Activated CD8-positive, alpha-beta memory T cell treated with anti-CD3 and anti-CD28 coated beads for 1 hour (primary cell): ENCODE measurements at places on chromosomes 5 and 9.
A peak's percentile ranks its signal among the peaks of the same experiment; 100 is the strongest.

DNA sequence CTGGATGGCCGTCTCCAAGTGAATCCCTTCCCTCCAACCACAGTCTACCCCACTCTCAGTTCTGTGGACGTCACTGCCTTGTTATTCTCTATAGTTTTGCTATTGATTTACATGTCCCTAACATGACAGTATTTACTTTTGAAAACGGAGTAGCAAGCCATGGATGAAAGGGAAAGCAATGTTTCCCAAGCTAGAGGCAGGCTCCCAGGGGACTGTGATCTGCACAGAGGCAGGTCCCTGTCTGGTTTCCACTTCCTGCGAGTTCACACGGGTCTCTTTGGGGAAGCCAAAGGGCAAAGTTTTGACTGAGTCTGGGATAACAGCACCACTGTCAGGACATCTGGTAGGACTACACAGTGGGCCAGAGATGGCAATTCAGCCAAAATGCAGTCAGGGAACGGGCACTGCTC, 12.7 kb downstream of the C9orf153 start:
- DNase-seq, result no peak

- DNase-seq, result no peak
Measured at GRCh38 chr5:169248550-169248949, 52.4 kb downstream of the SLIT3 start.

- DNase-seq, result no peak
Measured at GRCh38 chr5:157160001-157160400, 6.1 kb downstream of the GARIN3 start.

DNA sequence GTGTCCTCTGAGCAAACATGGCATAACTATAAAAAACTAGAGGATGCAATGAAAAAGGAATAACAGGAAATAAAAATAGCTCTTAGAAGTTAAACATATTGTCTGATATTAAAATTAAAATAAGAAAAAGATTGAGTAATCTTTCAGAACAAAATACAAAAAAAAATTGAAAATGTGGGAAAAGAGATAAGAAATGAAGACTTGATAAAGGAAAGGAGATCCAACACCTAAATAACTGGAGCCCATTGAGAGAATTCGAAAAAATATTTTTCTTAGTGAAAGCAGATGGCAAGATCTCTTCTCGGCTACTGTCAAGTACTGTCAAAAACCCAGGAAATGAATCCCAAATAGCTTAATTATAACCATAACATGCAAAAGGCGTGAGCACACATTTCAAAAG, 24.9 kb downstream of the LIFR start:
- no peak for DNase-seq

GRCh38 chr5:141931694-141932093, 8.0 kb downstream of the DELE1 start:
- DNase-seq, result no peak

DNA sequence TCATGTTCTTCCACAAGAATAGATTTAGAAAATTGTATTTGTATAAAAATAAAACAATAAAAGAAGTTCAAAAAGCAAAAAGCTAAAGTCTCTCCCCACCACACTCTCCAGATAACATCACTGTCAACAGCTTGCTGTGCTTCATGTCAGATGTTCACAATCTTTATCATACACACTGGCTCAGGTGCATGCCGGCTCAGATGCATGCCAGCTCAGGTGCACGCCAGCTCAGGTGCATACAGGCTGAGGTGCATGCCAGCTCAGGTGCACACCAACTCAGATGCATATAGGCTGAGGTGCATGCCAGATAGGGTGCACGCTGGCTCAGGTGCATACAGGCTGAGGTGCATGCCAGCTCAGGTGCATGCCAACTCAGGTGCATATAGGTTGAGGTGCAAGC, 26.5 kb downstream of the SEMA4D start:
- no peak for DNase-seq

GRCh38 chr5:17224858-17225511, 7.6 kb downstream of the BASP1 start:
- no peak for DNase-seq

- DNase-seq, result no peak
Measured at GRCh38 chr9:710951-711745, 130.3 kb upstream of the DMRT1 start.

DNA sequence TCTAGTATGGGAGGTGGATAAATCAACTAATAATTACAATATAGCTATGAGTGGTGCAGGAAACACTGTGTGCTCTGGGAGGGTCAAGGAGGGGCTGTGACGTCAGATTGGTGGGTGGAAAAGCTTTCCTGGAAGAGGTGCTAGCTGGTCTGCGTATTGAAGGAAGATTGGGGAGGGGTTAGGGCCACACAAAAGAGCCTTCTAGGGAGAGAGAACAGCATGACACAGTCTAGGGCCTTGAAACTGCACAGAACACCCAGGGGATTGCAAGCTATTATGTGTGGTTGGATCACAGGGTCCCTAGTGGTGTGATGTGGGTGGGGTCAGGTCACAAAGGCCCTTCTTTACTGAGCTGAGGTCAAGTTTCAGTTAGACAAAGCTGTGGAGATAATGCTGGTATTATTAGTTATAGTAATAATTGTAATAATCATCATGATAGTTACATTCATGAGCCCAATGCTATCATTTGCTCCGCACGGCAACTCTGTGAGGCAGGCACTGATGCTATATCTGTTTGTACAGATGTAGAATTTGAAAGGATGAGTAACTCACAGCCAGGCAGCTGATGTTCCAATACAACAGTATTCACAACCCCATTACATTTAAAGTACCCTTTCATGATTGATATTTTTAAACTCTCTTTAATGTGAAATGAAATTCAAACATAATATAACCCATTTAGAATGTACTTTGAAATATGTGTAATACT, 197.4 kb upstream of the IL12B start:
- no peak for DNase-seq

DNA sequence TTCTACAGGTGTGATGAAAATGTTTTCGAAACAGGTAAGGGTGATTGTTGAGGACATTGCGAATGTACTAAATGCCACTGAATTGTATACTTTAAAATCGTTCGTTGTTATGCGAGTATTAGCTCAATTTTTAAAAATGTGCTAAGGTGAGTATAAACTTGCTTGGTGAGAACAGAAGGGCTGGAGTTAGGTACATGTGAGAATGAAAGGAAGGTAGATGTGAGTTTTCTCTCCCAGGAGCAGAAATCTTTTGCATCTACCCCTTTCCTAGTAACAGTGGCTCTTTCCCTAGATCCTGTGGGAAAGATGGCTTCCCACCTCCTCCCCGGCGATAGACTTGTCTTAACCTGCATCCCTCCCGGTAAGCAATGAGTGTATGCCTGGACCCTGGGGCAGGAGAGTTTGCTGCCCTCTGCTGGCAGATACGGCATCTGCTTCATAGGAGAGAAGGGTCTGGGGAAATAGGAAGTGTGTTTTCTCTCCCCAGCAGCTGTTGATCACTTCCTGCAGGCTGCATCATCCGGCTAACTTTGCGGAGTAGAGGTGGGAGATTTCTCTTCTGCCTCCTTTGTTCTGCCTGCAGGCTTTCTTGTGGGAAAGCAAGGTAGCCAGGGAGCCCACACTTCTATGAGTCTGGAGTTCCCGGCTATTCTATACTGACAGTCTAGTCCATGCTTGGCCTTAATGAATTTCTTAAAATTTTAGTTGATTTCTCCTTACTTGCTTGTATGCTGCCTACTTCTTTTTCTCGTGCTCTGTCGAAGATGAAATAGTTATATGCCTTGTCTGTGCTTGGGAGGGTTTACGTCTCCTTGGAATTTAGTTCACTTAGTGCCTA, 373.3 kb upstream of the SEMA6A start:
- DNase-seq, result no peak

- no peak for DNase-seq
Measured at GRCh38 chr9:80552931-80553330, 981.2 kb downstream of the TLE4 start.

- DNase-seq, result no peak
Measured at GRCh38 chr5:176535101-176535663, 2.0 kb downstream of the RNF44 start.

DNA sequence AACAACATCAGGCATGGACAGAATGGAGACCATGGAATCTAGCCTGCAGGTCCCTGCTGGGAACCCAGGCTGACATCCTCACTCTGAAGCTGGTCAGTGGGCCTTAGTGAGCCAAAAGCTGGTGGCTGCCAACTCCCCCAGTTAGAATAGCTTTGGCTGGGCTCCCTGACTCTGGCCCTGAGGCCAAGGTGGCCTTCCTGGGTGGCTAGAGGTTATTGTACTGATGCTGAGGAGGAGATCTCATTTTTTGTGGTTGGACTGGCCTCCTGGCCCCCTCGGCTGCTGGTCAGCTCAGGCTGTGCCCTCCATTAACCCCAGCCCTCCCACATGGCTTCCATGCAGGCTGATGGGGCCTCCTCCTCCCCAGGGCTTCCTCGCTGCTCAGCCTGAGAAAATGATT, 101.2 kb upstream of the PANK3 start:
- no peak for DNase-seq

GRCh38 chr5:67272453-67273130, 76.0 kb upstream of the CD180 start:
- no peak for DNase-seq

GRCh38 chr9:129131300-129132145, 20.3 kb downstream of the PTPA start:
- peak; percentile 64 for DNase-seq

- DNase-seq, result no peak
Measured at GRCh38 chr5:90263102-90263820, 146.3 kb downstream of the CETN3 start.

DNA sequence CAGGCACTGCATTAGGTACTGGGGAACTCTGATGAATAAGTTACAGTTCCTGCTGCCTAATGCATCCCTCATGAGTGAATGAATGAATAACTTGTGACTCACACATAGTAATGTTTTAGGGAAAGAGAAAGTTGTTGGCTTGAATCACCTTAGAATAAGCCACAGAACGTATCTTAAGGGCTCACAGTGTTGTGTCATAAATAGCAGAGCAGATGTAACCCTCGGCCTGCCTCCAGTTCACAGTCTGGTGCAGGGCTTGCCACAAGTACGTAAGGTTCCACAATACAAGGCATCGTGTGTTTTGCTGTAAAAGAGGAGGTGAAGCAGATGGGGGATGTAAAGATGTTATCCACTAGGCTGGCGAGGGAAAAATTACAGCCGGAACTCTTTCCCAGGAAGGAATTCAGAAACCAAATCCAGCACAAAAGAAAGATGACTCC, 218.7 kb downstream of the TRPM3 start:
- no peak for DNase-seq

DNA sequence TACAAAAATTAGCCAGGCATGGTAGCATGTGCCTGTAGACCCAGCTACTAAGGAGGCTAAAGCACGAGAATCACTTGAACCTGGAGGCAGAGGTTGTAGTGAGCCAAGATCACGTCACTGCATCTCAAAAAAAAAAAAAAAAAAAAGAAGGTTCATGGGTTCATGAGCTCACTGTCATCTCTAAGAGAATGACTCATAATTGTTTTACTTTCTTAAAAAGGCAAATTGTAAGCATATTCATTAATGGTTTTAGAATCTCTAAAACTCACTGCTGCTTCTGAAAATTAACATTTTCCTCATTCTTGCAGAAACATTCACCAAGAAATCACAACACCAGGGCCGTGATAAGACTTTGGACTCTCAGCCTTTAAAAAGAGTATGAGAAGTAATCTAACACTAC, 103.6 kb downstream of the GNA14 start:
- no peak for DNase-seq

GRCh38 chr5:138460032-138460693, 5.1 kb upstream of the EGR1 start:
- no peak for DNase-seq

- no peak for DNase-seq
Measured at GRCh38 chr5:155275222-155275621, 261.7 kb downstream of the KIF4B start.

DNA sequence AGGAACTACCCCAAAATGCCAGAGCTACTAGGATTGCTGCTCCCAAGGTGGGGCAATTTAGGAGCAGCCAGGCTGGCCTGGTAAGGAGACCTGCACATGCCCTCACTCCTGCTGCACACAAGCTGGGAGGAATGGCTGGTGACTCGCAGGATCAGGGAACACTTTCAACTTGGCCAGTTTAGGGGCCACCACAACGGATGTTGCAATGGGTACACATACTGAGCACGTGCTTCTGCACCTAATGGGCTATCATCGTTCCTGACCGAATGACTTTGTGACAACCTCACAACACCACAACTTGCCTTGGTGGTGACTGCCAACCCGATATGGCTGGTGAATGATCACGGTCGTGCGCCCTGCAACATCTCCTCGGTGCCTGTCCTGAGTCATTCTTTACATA, 172.0 kb downstream of the ROR2 start:
- no peak for DNase-seq

GRCh38 chr9:127967151-127967809, 13.5 kb downstream of the EEIG1 start:
- DNase-seq, result no peak

- DNase-seq, result no peak
Measured at GRCh38 chr5:156295431-156295830, 31.5 kb upstream of the SGCD start.

GRCh38 chr5:145683431-145683830, 151.7 kb downstream of the PRELID2 start:
- no peak for DNase-seq

DNA sequence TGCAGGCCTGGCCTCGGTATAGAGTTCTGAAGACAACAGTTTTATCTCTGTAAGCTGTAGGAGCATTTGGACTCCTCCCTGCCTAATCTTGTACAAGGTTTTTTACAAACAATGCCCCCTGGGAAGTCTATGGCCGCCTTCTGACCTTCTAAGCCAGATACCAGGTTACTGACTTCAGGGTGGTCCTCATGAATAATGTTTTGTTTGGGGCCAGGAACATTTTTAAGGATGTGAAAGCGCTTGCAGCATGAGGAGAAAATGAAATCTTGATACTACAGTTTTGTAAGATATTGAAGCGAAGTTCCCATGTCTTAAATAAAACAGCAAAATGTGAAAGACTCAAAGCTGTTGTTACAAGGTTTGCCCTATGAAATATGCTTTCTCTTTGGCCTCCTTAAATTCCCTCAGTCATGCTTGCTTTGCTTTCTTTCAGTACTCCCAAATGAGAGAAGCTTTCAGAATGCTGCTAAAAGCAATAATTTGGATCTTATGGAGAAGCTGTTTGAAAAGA, 5.2 kb downstream of the ANKDD1B start:
- no peak for DNase-seq

- DNase-seq, result no peak
Measured at GRCh38 chr5:143506836-143507552, 103.5 kb upstream of the NR3C1 start.

- no peak for DNase-seq
Measured at GRCh38 chr5:159198063-159199036, 11.0 kb downstream of the RNF145 start.

- DNase-seq, result no peak
Measured at GRCh38 chr9:137191691-137192447, 3.4 kb downstream of the SSNA1 start.

GRCh38 chr5:121974261-121974660, 12.5 kb downstream of the SRFBP1 start:
- DNase-seq, result no peak

DNA sequence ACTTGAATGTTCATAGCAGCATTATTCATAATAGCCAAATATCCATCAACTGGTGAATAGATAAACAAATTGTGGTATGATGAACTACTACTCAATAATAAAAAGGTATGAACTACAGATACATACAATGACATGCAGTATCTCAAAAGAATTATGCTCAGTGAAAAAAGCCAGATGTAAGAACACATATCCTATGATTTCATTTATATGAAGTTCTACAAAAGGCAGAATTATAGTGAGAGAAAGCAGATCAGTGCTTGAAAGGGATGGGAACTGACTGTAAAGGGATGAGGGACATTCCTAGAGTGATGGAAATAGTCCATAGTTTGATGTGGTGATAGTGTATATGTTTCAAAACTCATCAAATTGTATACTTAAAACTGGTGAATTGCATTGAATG, 339.0 kb downstream of the ENC1 start:
- DNase-seq, result no peak

GRCh38 chr9:109471475-109472393, 26.4 kb downstream of the PTPN3 start:
- no peak for DNase-seq
